Stimulated activated CD4-positive, alpha-beta T cell treated with anti-CD3 and anti-CD28 coated beads, Interleukin-15, amount 100 ng/mL, for 1 hour (primary cell): ENCODE measurements at places on chromosomes 13 and 19.

DNA sequence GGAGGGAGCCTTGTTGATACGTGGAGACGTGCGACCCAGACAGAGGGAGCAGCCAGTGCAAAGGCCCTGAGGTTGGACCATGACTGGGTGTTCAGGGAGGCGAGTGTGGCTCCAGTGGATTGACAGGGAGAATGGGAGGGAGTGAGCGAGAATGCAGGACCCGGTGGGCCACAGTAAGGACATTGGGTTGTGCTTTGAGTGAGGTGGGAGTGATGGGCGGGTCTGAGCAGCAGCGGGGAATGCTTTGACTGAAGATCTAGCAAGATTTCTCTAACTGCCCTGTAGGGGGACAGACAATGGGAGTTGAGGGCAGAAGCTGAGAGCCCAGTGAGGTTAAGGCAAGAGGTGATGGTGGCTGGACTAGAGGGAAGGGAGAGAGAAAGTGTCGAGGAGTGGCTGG lies 7.7 kb upstream of the NANOS2 start:
- no peak for DNase-seq

GRCh38 chr19:10353793-10354391 lies 14.5 kb upstream of the ICAM3 start:
- peak; percentile 43 for DNase-seq

DNA sequence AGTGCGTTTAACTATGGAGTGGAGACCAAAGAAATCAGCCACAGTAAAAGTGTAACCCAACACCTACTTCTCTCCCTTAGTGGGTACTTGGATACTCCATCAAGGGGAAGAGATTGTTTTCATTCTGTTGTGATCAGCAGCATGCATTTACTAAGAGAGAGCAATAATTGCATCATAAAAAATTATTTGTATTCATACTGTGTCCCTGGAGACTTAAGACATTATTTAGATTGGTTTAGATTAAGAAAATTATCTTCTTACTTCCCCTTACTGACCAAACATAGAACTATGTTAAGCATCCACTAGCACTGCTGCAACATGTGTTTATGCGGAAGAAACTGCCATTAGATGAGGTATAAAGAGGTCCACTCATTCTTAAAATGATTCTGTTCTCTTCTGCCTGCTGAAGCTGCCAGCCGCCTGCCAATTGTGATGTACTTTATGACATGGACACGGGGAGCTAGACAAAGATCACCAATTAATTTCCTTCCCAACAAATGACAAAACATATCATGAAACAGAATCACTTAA lies 738.5 kb downstream of the DIAPH3 start:
- no peak for DNase-seq

GRCh38 chr13:76994281-76994680 lies 2.4 kb downstream of the CLN5 start:
- no peak for DNase-seq

- no peak for DNase-seq
These were observed 293.6 kb downstream of the TDRD3 start for GRCh38 chr13:60690604-60691003.

DNA sequence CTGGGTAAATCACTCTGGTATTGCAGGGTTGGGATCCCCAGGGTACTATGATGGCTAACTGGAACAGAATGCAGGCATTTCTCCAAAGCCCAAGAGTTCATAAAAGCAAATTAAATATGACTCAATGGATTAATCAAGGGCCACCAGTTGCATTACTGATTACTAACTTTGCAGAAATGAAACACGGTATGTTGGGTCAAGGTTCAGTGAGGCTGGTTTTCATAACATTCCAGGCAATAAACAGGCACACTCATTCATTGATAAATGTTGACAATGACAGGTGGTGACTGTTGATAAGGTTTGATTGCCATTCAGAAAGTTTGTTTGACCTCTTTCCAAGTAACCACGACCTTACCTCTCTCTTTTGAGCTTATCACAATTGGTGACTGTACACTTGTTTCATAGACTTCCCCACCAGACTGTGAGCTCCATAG lies 506 bp upstream of the AP1M1 start:
- DNase-seq = no peak
